ENCODE measurements at places on chromosomes 16 and 17.

GRCh38 chr17:57337390-57337789 lies 81.1 kb downstream of the MSI2 start:
- no peak for DNase-seq

GRCh38 chr17:8632061-8632460 lies 1.5 kb upstream of the MYH10 start:
- no peak for DNase-seq

DNA sequence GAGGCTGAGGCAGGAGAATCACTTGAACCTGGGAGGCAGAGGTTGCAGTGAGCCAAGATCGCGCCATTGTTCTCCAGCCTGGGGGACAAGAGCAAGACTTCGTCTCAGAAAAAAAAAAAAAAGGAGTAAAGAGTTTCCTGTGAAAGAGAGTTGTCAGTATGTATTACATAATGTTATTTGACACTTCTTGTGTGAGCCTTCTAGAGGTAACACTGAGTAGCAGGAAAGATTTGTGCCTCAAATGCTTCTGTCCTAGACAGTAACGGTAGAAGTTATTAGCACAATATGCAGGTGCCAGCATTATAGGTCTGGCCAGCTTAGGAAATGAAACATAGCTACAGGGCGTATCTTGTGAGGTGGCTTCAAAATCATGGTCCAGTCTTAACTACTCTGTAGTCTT lies 6.2 kb downstream of the RPS6KB1 start:
- DNase-seq, result no peak

DNA sequence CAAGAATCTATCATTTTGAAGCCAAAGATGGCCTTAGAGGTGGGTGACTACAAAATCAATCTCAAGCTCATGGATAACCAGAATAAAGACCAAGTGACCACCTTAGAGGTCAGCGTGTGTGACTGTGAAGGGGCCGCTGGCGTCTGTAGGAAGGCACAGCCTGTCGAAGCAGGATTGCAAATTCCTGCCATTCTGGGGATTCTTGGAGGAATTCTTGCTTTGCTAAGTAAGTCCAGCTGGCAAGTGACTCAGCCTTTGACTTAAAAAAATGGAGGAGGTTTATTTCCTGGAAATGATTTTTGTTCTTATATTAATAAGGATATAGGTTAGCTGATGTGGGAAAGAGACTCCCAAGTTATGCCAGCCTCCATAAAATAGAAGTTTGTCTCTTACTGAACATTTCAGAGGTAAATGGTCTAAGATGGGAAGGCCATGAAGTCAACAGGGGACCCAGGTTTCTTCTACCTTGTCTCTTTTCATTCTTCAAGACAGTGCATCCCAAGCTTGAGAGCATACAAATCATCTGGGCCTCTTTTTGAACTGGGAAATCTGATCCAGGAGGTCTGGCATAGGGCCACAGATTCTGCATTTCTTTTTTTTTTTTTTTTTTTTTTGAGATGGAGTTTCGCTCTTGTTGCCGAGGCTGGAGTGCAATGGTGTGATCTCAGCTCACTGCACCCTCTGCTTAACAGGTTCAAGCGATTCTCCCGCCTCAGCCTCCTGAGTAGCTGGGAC lies 19.8 kb upstream of the TANGO6 start:
- no peak for DNase-seq

DNA sequence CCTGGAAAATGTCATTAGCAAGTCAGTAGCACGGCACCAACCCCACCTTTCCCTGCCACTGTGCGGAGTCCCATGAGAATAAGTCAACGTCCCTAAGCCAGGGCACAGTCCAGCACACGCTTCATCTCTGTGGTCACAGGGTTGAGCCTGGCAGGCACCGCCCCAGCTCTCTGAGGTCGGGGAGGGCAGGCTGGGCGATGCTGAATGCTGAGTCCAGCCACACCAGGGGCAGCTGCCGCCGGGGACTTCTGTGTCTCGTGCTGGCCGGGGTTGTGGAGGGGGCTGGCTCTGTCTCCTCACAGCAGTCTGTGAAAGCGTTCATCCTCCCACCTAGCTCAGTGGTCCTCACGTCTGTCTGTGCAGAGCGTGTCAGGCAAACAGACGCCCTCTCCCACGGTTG lies 53.2 kb downstream of the BANP start:
- DNase-seq, result no peak

Measured in NCI-H1417 (cell line).